ENCODE measurements at places on chromosomes 7 and 10. TPM values are rescaled to one million over a fixed set of nuclear protein-coding genes. Genes with fewer than 3 reads are reported as not detected.

Gene ANKRD1
- total RNA-seq: 189 TPM

Gene AKAP9
- total RNA-seq: 22.3 TPM

Gene HOXA1
- total RNA-seq: 3.3 TPM

Gene GNGT1
- not detected for total RNA-seq

Gene SPDYE2B
- not detected for total RNA-seq

Gene GPR146
- 18.6 TPM for total RNA-seq

Gene BEND7
- 0.43 TPM for total RNA-seq

Gene CTNNA3
- total RNA-seq: not detected

Gene SPDYE1
- not detected for total RNA-seq

Gene NUTM2D
- total RNA-seq: 2.0 TPM

Gene DENND2A
- total RNA-seq: 15.3 TPM

Gene PSTK
- total RNA-seq: 5.6 TPM

Gene GNAT3
- total RNA-seq: not detected

Gene TRIM74
- total RNA-seq: not detected

Gene NME8
- total RNA-seq: not detected

Gene ASNS
- 100 TPM for total RNA-seq

Gene TMEM176B
- total RNA-seq: 2.2 TPM

Gene HUS1
- total RNA-seq: 6.2 TPM

Gene PLXDC2
- total RNA-seq: 10.6 TPM

Gene RBP4
- total RNA-seq: 1.2 TPM

Gene GNB2
- total RNA-seq: 244 TPM

Gene SHH
- not detected for total RNA-seq

Gene LDB1
- 68.1 TPM for total RNA-seq

Gene SERPINE1
- 1,123 TPM for total RNA-seq

Gene NUTM2E
- 0.47 TPM for total RNA-seq

Gene ZWINT
- 7.7 TPM for total RNA-seq

Gene RET
- 0.35 TPM for total RNA-seq

Gene EVX1
- total RNA-seq: not detected

Gene GOT1
- total RNA-seq: 43.4 TPM

Gene AMZ1
- total RNA-seq: 0.12 TPM

Gene CYP3A5
- total RNA-seq: not detected

Measured in pericardium fibroblast (primary cell).